Keratinocyte (primary cell): ENCODE measurements at places on chromosomes 16 and 17.

DNA sequence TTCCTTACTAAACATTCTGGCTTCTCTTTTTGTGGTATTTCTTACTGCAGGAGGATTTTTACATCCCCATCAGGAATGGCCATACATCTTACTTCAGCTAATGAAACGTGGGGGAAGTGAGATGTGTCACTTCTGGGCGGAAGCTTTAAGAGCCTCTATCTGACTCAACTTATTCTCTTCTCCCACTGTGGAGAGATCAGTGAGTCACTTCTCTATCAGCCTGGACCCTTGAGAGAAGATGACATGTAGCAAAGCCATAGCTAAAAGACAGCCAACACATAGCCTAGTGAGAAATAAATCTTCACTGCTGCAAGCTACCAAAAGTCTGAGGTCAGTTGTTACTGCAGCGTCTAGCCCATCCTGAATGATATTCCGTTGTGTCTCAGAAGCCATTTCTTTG, 1066.7 kb upstream of the RBFOX1 start:
- no peak for DNase-seq
- no peaks in the 10 kb centered on the region for H3K36me3 ChIP-seq
- H3K4me3 ChIP-seq: no peak overlapping the region

DNA sequence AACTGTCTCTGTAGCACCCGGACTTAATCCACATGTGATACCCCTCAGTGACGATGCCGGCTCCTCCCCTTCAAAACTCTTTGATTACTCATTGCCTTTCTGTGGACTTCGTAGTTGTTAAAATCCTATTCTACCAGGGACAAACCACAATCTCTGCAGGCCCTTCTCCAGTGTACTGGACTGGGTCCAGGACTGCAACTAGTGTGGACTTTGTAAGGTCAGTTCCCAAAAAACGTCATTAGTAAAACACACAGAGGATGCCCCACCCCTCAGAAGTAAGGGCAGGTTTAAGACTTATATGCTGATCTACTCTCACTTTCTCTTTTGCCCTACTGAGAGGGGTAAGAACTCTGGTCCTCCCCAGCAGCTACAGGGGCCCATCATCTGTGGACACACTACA, 10.5 kb upstream of the NUDT7 start:
- H3K27me3 ChIP-seq: no peaks in the 10 kb centered on the region
- H3K36me3 ChIP-seq: no peaks in the 10 kb centered on the region
- no peak overlapping the region for H3K27ac ChIP-seq
- H3K4me3 ChIP-seq: no peak overlapping the region
- no peaks in the 10 kb centered on the region for H3K4me1 ChIP-seq
- DNase-seq: no peak

DNA sequence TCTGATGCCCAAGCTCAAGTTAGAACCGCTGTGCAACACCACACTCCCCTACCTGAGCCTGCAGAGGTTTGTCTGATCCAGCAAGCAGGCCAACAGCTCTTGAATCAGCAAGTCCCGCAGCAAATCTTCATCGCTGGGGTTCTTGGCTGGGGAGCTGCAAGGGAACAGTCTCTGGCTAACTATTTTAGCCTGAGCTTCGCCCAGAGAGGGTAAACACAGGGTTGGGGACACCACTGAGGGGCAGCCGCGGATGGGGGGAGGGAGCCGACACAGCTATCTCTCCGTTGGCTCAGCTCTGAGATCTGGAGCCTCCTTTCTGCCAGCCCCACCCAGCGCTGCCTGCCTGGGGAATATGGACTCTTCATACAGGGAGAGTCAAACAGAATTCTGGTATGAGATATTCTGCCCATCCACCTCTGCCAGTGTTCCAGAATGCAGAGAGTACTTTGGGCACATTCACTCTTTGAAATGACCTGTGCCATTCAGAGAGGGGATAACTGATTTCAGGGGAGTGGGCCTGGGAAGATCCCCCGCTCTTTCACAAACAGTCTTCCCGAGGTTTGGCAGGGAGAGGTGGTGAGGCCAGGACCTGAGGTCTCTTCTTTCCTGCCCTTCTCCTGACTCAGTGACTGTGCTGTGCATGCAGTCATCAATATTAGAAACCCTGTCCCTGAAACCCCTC, 7.4 kb downstream of the GIP start:
- no peak overlapping the region for H3K27ac ChIP-seq
- H3K36me3 ChIP-seq: no peaks in the 10 kb centered on the region
- peaks cover 16% of the 10 kb centered on the region for H3K27me3 ChIP-seq
- no peak overlapping the region for H3K4me3 ChIP-seq

DNA sequence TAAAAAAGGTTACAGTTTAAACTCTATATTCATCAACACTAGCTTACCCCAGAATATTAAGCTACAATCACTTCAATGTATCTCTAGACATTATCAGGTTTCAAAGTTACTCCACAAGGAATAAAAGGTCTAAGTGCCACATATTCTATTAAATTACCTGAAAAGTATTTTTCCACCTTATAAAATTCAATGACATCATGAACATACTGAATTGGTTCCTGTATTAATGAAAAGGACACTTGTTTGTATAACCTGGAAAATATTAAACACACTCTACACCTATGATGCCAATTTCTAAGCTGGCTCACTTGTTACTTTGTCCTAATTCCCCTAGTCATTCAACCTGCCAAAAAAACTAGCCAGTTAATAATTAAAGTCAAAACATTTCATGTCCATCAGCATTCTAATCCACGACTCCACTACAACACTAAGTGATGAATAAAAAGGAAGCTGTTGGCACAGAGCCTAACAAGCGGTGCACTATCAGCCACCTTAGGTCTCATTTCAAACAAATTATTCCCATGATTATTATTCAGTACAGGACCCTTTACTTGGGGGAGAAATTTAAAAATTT, 12.2 kb downstream of the MED13 start:
- DNase-seq: no peak
- no peak overlapping the region for H3K4me3 ChIP-seq
- H3K27me3 ChIP-seq: no peaks in the 10 kb centered on the region
- H3K36me3 ChIP-seq: peaks cover 11% of the 10 kb centered on the region
- peaks cover 8% of the 10 kb centered on the region for H3K4me1 ChIP-seq

GRCh38 chr17:8371786-8372185, 4.7 kb downstream of the KRABD2 start:
- no peak for DNase-seq
- H3K4me1 ChIP-seq: peaks cover 11% of the 10 kb centered on the region
- H3K27ac ChIP-seq: no peak overlapping the region
- H3K27me3 ChIP-seq: no peaks in the 10 kb centered on the region

DNA sequence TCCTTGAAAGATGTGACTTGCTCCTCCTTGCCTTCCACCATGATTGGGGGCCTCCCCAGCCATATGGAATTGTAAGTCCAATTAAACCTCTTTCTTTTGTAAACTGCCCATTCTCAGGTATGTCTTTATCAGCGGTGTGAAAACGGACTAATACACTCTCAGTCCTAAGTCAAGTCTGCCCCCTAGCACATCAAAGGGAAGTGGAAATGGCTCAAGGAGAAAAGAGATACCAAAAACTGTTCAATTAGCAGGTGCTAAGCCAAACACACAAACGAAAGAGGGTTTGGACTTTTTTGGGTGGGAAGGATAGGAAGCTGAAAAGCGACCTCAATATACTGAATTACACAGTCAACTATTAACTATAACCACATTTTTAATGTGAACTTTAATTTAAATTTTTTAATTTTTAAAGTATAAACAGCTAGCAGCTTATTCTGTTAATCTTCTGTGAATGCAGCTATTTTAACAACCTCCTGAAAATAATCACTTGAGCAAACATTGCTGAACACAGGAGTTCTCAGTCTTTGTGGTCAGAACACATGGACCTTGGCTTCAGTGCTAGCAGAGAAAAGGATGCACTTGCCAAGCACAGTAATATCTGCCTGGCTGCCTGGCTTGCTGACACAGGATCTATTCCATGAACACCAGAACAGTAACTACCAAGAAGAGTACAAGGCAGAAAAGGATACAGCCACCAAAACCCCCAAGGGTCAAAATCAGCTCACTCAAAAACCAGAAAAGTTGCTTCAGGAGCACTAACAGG, 10.9 kb downstream of the ZNF18 start:
- no peaks in the 10 kb centered on the region for H3K27me3 ChIP-seq
- no peak overlapping the region for H3K27ac ChIP-seq
- H3K4me1 ChIP-seq: peaks cover 8% of the 10 kb centered on the region
- H3K36me3 ChIP-seq: peaks cover 11% of the 10 kb centered on the region
- no peak overlapping the region for H3K4me3 ChIP-seq
- no peak for DNase-seq

DNA sequence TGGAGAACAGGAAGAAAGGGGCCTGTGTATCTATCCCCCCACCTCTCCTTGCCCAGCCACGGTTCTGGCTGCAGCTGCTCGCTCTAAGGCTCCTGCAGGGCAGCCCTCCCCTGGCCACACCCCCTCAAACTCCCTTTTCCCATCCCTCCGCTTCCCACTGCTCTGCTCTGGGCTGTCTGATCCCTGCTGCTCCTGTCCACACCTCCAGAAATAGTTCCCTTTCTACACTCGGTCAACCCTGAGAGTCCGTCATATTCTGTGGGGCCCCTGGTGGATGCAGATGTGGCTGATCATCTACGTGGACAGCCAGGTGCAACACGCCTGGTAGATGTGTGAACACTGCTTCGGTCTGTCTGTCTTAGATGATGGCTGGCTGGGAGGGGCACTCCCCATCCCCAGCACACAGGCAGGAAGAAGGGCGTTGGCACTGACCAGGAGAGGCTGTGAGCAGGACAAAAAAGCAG, 19.3 kb upstream of the KRT19 start:
- H3K27ac ChIP-seq: no peak overlapping the region
- H3K27me3 ChIP-seq: no peaks in the 10 kb centered on the region
- no peak for DNase-seq
